ENCODE measurements at places on chromosomes 6 and 20.

DNA sequence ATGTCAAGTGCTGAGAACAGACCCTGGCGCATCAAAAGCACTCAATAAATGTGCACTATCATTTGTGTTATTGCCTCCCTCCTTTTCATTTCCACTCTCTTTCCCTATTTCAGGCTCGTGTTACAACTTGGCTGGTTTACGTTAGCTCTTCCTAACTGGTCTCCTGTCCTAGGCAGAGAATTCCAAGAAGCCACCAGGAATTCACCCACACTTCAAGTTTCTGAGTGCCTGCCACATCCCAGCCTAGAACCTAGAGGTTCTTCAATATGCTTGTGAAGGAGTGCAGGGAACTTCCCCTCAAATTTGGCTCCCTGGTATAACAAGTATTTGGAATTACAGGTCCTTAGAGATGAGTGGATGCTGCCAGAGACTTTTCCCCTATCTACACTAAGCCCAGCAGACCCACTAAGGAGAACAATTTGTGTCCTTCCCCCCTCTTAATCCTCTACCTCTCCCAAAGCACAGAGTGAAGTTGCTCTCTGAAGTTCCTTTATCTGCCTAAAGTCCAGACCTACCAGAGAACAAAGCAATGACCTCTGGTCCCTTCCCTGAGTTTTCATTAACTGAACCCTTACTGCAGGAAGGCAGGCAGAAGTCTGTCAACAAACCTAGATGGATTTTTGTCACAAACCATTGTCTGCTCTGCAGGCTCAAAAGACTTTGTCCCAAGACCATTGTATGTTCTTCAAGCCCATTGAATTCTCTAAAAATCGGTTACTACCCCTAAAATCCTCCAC, 201.6 kb upstream of the JARID2 start:
- DNase-seq, result no peak

GRCh38 chr6:29850011-29850553, 22.5 kb downstream of the HLA-G start:
- no peak for DNase-seq

GRCh38 chr6:47237196-47237595, 72.5 kb downstream of the TNFRSF21 start:
- DNase-seq, result no peak

DNA sequence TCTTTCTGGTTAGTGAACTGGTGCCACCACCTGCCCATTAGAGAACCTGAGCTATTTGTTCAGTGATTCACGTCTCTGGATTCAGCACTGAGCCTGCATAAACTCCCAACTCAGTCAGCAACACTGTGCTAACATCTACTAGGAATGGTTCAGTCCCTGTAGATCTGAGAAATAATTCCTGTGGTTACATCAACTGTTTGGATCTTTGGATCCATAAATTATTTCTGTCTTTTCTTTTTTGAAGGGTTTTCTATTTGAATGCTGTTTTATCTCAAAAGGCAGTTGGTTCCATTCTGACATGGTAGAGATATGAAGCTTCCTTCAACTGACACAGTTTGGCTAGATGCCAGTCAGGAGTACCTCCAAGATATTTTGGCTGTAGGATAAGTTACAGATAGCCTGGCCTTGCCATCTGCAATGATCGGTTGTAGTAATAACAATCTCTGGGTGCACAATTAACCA, 125.9 kb downstream of the TRMT11 start:
- DNase-seq, result no peak

GRCh38 chr20:48921883-48922820, 641 bp downstream of the ARFGEF2 start:
- DNase-seq, result no peak

- DNase-seq, result no peak
Observed at GRCh38 chr6:83313882-83314281, 117.0 kb downstream of the ME1 start.

- no peak for DNase-seq
Observed at GRCh38 chr6:122404444-122404843, 5.0 kb downstream of the HSF2 start.

DNA sequence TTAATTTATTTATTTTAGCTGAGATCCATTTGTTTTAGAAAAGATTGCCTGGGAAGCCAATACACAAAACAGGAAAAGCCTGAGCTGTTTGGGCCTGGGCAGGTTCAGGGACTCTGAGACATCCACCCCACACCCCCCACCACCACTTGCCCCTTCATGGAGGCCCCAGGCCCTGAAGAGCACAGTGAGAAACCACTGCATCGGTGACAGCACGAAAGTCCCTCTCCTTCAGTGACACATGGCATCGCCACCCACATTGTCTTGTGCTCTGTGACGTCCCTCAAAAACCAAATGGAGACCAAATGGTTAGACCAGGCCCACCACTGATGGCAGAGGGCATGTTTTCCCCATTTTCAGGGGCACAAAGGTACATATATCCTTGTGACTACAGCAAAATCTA, 106.4 kb downstream of the SYNDIG1 start:
- no peak for DNase-seq

DNA sequence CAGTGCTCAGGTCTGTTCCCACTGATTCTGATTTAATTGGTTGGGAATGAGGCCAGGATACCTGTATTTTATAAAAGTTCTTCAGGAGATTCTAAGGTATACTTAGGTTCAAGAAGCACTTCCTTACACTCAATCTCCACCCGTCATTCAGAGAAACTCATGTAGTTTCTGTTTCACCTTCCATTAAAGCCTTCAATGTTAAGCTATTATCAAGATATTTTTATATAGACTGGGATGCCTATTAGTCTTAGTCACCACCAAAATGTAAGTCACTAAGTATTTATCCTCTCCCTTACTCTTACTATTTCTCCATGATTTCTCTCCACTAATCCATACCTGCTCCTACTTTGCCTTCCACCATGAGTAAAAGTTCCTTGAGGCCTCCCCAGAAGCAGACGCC, 38.1 kb upstream of the GCLC start:
- DNase-seq, result no peak
